Thoracic aorta (tissue), 2 donors: ENCODE measurements at places on chromosomes 5 and 9.

DNA sequence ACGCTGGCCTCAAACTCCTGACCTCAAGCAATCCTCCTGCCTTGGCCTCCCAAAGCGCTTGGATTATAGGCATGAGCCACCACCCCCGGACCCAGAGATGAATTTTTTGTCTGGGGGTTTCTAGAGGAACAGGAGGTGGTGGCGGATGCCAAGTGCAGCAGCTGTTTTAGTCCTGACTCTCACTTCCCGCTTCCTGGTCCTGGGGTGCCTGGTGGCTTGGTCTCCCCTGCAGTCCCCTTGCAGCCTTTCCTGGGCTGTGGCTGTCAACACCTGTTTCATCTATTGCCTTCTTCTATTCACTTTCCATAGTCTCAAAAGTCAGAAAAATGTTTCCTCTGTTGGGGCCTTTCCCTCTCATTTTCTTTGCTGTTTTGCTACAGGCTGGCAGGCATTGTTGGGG, 6.5 kb upstream of the NHP2 start:
- DNase-seq: no peak

DNA sequence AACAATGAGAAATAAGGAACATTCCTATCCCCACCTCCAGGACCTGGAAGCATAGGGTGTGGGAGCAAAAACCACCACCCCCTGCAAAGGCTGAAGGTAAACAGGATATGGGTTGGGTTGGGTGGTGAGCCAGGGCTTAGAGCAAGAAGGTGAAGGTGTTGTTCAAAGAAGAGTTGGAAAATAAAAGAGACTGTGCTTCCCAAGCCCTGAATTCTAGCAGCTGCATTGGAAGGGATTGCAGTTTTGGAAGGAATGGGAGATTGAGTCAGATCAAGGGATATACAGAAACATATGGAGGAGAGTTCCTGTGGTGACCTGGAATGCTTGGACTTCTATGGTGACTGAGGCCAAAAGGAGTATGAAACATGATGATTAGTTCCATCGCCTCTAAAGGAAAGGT, 24.7 kb upstream of the MTAP start:
- DNase-seq: no peak

GRCh38 chr5:149597618-149598017, 16.3 kb downstream of the ARHGEF37 start:
- DNase-seq: no peak

GRCh38 chr9:21677387-21677786, 125.0 kb upstream of the MTAP start:
- no peak for DNase-seq

GRCh38 chr9:121367306-121368137, 2.5 kb downstream of the STOM start:
- DNase-seq: no peak

GRCh38 chr5:113607361-113607760, 93.9 kb downstream of the YTHDC2 start:
- no peak for DNase-seq

GRCh38 chr5:56612759-56613158, 202.6 kb upstream of the MAP3K1 start:
- DNase-seq: no peak

DNA sequence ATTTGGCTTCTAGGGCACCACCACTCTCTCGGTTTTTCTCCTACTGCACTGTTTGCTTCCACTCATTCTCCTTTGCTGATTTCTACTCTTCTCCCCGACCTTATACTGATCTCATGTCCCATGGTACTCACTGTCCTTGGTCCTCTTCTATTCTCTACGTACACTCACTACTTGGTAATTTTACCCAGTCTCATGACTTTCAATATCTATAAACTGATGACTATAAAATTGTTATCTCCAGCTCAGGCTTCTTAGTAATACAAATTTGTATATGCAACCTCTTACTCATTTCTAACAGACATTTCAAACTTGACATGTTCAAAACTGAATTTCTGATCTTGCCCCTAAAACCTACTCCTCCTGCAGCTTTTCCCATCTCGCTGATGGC, 4.1 kb downstream of the RAPGEF6 start:
- DNase-seq: no peak

- no peak for DNase-seq
These were observed 290.7 kb downstream of the PRELID2 start for GRCh38 chr5:145544401-145544800.
